ENCODE measurements at places on chromosomes 5 and 9. TPM values are rescaled to one million over a fixed set of nuclear protein-coding genes. Genes with fewer than 3 reads are reported as not detected.

IFNA21 gene
- total RNA-seq = not detected

MZB1 gene
- not detected for total RNA-seq

DNA sequence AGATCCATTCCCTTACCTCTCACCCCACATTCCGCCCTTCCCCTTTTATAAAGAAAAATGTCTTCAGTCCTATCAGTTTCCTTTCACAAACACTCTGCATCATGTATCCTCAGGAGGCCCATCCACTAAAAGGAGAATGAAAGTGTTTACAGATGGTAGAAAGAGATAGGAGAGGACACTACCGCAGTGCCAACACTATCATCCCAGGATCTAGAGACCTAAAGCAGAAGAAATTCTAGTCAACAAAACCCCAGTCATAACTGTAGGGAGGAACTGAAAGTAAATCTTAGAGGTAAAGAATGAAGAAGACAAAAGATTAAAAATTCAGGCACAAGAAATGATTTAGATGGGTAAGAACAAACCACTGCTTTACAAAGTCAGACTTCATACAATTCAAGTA, 114.1 kb downstream of the MLLT3 start:
- H3K4me1 ChIP-seq = peaks cover 39% of the 10 kb centered on the region
- no peak overlapping the region for H3K4me3 ChIP-seq
- no peaks in the 10 kb centered on the region for H3K36me3 ChIP-seq
- H3K27me3 ChIP-seq = no peaks in the 10 kb centered on the region
- no peak for DNase-seq

GRCh38 chr5:54460181-54460919, 4.9 kb downstream of the HSPB3 start:
- peaks cover 20% of the 10 kb centered on the region for H3K4me1 ChIP-seq
- no peaks in the 10 kb centered on the region for H3K27me3 ChIP-seq
- no peak overlapping the region for H3K4me3 ChIP-seq
- no peak for DNase-seq

DNA sequence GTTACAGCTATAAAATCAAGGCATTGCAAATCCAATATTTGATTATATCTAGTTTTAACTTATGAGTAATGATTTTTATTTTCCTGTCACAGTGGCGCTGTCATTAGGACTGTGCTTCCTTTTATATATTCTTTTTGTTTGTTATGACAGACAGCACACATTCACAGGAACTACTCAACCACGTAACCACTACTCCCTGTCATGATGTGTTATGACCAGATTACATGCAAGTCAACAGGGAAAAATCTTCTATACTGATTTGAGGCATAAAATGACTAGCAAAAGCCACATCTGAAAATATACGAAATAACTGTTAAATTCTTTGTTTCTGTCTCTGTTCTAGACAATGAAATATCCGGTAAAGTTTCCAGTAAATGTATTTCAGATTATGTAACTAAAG, 25.4 kb downstream of the SREK1 start:
- no peak overlapping the region for H3K27ac ChIP-seq
- H3K4me3 ChIP-seq = no peak overlapping the region

Data from suprapubic skin (tissue), 4 donors.